NCI-H1436 treated with DMSO at 0.1 percent for 48 hours (cell line): ENCODE measurements at places on chromosomes 1 and 21.

GRCh38 chr21:36120304-36120888 is 14.5 kb upstream of the CBR3 start:
- no peak for DNase-seq

GRCh38 chr21:43866659-43867331 is 1.8 kb downstream of the AGPAT3 start:
- DNase-seq = no peak

GRCh38 chr1:89692601-89693521 is 59.9 kb downstream of the LRRC8C start:
- DNase-seq = no peak

GRCh38 chr1:19941206-19941568 is 17.8 kb upstream of the PLA2G2E start:
- DNase-seq = peak; percentile 48

DNA sequence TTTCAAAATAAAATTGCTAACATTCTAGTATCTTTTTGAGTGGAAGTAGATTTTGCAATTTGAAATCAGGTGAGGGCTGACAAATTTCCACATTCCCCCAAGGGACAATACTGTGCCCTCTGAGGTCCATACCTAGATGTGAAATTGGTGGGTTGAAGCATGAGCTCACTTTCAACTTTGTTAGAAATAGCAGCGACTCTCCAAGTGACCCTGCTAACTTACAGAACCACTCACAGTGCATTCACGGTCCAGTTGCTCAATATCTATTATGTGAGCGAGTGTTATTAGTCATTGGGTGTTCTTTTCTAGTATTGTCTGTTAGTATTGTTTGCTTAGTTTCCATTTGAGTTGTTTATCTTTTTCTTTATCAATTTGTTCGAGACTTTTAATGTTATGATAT is 53.6 kb upstream of the ASB17 start:
- DNase-seq = no peak

DNA sequence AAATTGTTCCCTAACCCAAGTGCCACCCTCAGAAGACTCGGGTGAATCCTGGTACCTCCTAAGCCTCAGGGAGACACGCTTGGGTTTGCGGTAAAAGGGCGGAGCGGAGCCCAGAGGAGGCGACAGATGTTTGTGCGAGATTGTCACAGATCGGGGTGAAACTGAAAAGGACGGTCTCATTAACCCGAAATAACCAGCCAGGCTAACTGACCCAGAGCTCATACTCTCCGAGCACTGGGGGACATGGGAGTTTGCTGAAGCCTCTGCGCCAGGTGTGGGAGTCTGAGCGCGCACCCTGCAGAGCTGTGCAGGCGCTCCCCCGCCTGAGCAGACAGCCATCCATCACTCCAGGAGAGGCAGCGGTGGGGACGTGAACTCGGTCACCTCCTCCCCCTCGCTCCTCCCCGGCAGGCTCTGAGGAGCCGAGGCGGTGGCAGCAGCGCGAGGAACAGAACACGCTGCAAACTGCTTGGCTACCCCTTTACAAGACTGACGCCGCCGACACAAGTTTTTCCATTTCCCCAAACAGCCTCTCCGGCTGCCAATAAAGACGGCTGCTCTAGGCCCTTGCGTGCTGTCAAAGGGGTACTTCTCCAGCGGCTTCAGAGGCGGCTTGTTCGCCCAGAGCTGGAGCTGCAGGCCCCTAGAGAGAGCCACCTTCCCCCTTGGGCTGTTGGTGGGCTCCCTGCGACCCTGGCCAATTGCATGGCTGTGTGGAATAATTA is 43.5 kb downstream of the RRAGC start:
- DNase-seq = no peak

DNA sequence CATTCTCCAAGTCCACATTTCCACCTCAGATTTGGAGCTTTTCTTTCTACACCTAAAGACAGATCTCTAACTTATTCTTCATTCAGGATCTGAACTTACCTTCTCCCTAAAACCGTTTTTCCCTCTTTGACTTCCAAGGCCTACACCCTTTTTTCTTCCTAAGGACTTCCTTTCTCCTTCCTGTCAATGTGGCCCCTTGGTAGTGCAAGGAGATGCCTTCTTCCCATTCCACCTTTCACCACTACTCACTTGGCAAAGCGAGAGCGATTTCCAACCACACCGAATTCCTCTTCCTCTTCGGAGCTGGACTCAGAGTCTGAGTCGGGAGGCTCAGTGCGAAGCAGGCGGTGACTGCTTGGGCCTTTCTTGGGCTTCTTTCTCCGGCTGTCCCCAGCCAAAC is 1.3 kb downstream of the EFCAB14 start:
- no peak for DNase-seq

- DNase-seq = no peak
Observed at GRCh38 chr1:211309617-211310016, 17.0 kb upstream of the TRAF5 start.

DNA sequence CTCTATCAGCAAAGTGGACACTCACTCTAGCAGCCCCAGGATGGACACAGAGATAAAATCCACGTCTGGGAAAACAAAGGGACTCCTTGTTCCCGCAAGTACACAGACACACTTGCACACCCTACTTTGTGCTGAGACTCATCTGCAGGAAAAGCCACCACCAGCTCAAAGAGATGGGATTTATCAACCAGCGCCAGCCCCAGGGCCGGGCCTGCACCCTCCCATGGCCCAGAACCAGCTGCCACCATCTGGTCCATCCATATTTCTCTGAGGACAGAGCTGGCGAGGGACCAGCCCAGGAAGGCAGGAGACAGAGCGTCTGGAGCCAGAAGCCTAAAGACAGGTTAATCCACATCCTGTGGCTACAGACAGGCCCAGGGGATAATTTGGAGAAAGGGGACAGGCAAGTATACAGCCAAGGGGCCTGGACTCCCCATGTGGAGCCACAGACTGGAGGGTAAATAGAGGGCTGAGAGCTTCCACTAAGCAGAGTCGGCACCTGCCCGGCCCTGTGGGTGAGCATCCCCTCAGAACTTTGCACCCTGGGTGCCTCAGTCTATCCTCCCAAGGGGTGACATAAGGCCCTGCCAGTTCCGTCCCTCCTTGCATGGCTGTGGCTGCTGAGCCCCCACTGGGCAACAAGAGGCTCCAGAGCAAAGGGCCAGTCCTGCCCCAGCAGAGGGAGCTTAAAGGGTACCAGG is 233.9 kb downstream of the PTPRU start:
- no peak for DNase-seq

DNA sequence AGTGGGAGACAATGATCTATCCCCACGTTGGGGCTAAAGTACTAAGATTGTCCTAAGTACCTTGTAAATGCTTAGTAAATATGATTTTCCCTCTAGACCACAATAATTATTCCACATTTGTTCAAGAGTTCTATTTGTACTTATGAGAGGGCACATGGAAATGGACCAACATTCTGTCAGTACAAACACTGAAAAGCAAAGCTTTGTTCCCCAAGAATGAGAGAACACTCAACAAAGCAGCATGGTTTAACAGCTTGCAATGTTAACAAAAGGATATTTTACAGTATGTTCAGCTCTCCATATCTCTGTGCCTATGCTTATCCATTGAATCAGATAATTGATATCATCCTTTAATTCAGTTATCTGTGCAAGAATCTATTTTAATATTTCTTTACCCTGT is 35.4 kb downstream of the RBM11 start:
- no peak for DNase-seq

GRCh38 chr1:196678510-196678884 is 26.7 kb downstream of the CFH start:
- no peak for DNase-seq

- DNase-seq = no peak
Observed at GRCh38 chr1:223211323-223211985, 68.4 kb upstream of the TLR5 start.
